ENCODE measurements at places on chromosomes 6 and 20.

DNA sequence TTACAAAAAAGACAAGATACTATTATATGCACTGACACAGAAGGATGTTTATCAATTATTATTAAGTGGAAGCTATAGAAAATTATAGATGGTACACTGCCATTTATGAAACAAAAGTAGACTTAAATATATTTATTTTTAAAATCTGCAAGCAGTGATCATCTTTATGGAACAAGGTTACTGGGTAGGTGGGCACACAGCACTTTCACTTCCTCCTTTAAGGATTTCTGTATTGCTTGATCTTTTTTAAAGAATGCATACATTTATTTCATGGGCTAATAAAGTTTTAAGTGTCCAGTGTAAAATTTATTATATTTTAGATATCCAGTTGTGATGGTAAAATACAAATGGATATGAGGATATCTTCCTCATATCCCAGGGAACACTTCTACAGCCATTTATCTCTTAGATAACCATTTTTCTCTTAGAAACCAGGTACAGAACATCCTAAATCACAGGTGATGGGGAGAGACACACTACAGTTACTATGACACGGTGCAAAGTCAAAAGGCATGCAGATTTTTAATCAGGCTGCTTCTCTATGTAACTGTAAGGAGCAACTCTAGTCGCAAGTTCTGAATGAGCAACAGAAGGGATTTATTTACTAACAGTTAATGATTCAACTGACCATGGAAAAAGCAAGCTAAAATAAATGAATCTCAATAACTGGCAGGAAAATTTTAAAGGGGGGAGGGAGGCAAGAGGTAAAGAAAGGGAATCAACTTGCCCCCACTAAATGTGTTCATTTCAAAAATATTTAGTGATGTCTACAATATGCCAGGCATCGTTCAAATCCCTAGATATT is 2.2 kb downstream of the FBXL4 start:
- no peak for DNase-seq

- DNase-seq: no peak
These were observed 86.6 kb downstream of the TFAP2B start for GRCh38 chr6:50905297-50905696.

- no peak for DNase-seq
These were observed 49.0 kb upstream of the CDYL start for GRCh38 chr6:4727217-4727616.

DNA sequence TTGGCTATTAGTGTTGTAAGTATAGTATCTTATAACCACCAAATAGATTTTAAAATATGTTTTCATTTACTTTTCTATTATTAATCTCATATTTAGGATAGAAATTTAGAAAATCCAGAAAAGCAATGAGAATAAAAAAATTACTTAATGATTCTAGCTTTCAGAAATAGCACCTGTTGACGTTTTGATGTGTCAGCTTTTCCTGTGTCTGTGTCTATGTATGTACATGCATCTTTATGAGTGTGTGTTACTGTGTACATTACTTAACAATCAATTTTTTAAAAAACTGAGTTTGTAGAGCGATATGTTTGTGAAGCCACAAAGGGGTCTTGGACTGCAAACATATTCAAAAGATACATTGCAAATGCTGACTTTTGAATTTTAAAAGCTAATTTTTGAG is 526.9 kb downstream of the BCKDHB start:
- DNase-seq: no peak

DNA sequence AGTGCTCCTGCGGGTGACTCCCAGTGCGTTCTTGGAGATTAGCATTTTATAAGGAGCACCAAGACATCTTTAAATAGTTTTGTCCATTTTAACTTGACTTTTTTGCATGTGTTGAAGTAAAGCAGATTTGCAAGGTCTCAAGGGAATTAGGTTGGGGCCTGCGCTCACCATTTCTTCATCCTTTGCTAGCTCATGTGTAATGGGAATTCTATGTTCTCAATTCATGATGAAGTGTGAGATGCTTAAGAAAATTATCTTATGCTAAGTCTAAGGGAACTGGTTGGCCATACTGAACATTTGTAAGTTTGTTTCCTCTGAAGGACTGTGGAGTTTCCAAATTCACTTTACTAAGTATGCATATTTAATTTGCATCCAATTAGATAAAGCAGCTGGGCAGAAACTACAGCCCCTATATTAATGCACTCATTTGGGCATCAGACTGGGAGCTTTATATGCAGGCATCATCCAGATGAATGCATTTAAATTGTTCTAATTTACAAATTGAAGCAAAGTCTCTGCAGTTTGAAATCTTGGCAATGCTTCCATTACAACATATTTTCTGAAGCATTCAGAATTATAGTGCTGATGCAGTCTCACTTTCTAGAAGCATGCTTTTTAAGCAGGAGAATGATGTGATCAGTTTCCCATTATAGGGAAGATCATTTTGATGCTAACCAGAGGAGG is 108.3 kb upstream of the AKAP12 start:
- DNase-seq: no peak

DNA sequence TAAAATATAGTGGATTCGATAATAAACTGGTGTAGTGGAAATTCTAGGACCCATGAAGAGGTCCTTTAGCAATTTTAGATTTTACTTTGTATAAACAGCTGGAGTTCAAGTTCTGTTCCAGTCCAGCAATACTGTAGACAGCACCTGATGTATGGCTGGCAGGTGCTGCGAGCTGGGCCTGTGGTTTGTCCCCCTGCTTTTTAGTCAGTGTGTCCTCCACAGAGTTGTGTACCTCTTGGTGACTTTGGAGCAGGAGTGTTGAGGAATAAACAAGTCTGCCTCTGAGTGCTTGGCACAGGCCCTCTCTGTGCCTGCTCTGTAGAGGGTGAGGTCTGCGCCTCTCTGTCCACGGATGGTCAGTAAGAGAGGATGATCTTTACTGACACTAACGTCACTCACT is 13.8 kb downstream of the STX16 start:
- DNase-seq: no peak

DNA sequence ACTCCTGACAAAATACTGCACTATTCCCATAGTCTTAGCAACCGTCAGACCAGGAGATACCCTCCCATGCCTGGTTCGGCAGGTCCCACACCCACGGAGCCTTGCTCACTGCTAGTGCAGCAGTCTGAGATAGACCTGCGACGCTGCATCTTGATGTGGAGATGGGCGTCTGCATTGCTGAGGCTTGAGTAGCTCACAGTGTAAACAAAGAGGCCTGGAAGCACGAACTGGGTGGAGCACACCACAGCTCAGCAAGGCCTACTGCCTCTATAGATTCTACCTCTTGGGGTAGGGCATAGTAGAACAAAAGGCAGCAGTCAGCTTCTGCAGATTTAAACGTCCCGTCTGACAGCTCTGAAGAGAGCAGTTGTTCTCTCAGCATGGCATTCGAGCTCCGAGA is 25.4 kb downstream of the TMEM244 start:
- DNase-seq: no peak

DNA sequence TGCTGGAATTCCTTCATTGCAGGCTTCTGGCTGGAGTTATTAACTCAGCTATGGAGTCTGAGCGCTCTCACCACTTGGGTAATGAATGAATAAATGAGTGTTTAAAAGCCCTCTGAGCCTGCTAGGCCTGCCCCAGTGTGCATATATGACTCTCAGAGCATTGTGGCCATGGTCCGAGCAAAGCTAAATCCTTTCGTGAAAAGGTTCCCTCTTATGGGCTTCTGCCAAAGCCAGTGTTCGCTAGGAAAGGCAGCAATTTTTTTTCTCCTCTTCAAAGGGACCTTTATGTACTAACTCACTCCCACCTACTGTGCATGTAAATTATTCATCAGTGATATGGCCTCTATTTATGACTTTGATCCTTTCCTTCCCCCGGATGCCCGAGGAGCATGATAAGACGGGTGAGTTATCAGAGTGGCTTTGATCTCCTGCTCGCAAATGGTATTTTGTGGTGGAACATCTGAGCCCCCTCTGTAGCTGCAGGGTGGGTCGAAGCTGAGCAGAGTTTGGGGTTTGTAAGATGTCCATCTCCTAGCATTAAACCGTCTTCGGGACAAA is 88.6 kb downstream of the LINC00237 start:
- no peak for DNase-seq

GRCh38 chr20:22836877-22837276 is 198.2 kb upstream of the SSTR4 start:
- no peak for DNase-seq

DNA sequence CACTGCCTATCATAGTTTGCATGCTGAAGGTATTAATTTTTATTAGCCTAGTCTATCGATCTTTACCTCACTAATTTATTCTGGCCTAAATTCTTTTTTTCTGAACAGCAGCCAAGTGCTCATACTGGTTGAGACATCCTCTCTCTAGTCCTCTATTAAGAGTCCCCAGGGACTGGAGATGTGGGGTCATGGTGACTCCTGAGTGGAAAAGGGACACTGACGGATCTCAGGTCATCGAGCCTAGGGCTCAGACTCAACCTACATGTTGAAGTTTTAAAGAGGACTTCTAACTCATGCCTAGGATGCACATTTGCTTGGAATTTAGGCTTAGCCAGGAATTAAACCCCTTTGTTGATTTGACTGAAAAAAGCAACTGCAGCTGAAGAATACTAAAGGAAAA is 378.1 kb downstream of the BTBD9 start:
- DNase-seq: no peak

DNA sequence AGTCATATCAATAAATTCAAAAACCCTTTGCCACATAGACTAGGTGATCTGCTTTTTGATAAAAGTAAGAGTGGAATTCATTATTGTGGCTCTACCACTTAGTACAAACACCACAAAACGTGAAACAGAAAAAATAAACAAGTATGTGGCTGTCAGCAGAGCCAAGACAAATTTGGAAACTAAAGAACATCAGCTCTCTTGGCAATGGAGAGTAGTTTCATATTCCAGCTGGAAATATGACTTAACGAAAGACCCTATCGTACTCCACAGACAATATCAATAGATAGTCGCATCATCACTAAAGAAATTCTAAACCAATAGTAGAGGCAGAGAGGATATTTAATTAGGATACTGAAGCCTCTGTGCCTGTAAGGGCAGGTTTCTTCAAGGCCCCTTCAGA is 20.8 kb downstream of the TBX18 start:
- DNase-seq: no peak

- DNase-seq: no peak
These were observed 26.8 kb downstream of the SLC17A9 start for GRCh38 chr20:62979310-62979709.

DNA sequence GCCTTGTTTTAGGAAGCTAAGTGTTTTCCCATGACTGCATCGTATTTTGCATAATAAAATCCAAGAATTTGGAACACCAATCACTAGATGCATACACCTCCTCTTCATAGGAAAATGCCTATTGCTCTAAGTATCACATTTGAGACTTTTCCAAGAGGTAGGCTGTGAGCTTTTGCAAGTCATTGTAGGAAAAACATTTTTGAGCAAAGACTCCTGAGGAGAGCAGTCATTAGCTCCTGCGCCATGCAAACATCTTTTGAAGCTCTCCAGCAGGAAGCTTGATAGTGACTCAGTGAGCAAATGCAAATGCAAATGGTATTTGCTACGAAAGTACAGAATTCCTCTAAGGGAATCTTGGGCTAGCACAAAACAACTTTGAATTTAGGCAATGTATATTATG is 750.4 kb downstream of the QKI start:
- DNase-seq: no peak

DNA sequence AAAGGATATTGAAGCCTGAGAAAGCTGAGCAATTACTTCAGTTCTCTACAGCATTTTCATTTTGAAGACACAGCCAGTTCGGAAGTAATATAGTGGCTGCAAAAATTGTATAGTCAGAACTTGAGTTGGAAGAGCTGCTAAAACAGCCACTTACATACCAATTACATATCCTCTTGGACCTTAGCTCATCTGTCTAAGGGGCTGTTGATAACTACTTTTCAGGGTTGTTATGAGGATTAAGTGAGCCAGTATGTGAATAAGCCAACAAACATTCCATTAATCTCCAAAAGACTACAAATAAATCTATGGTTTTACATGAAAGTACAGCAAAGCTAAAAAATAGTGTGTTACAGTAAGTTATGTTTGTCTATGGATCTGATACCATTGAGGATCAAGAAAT is 59.7 kb downstream of the TMEM200A start:
- no peak for DNase-seq

DNA sequence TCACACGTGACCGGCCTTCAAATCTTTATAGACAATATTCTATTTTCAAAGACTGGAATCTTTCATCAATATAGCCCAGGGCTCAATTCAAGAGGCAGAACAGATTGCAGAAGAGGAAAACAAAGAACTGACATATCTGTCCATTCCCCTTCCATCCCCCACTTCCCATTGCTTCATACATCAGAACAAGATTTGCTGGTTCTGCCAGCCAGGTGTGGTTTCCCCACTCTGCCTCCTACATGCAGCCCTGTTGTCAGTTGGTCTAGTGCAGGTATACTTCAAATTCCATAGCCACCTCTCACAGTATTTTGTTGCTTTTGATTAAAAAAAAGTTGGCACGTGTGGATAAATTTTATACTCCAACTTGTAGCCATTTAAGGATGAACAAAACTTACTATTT is 174.9 kb downstream of the CD109 start:
- no peak for DNase-seq

GRCh38 chr6:37011656-37012378 is 6.4 kb downstream of the FGD2 start:
- no peak for DNase-seq

- no peak for DNase-seq
These were observed 35.1 kb downstream of the PLCB4 start for GRCh38 chr20:9103955-9104354.

- DNase-seq: no peak
These were observed 30.1 kb upstream of the MBOAT1 start for GRCh38 chr6:20242397-20242796.
